ENCODE measurements at places on chromosomes 7 and 10. TPM values are rescaled to one million over a fixed set of nuclear protein-coding genes. Genes with fewer than 3 reads are reported as not detected.
A peak's percentile ranks its signal among the peaks of the same experiment; 100 is the strongest.

GRCh38 chr10:89494575-89494974 is 40.8 kb downstream of the SLC16A12 start:
- DNase-seq: no peak
- no peaks in the 10 kb centered on the region for H3K36me3 ChIP-seq
- H3K27me3 ChIP-seq: peaks cover 5% of the 10 kb centered on the region
- H3K4me1 ChIP-seq: no peaks in the 10 kb centered on the region
- H3K4me3 ChIP-seq: no peak overlapping the region

Gene KCND2
- not detected for polyA plus RNA-seq

DNA sequence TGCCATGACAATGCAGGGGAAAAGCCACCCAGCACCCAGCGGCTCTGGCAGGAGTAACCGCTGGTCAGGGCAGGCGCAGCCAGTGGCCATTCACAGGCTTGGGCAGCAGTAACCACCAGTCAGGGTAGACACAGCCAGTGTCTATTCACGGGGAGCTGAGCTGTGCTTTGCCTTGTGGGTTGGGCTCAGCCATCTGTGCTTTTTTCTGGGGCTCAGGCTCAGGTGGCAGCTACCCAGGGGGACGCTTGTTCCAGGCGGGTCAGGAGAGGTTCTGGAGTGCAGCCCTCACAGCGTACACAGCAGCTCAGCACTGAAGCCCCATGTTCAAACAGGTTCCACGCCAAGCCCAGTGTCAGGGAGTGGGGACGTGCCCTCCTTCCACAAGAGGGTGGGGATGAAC is 28.5 kb downstream of the FOXL3 start:
- H3K27ac ChIP-seq: no peak overlapping the region
- no peaks in the 10 kb centered on the region for H3K36me3 ChIP-seq
- H3K4me3 ChIP-seq: no peak overlapping the region
- H3K27me3 ChIP-seq: peaks cover 3% of the 10 kb centered on the region
- peaks cover 9% of the 10 kb centered on the region for H3K4me1 ChIP-seq
- DNase-seq: no peak

DNA sequence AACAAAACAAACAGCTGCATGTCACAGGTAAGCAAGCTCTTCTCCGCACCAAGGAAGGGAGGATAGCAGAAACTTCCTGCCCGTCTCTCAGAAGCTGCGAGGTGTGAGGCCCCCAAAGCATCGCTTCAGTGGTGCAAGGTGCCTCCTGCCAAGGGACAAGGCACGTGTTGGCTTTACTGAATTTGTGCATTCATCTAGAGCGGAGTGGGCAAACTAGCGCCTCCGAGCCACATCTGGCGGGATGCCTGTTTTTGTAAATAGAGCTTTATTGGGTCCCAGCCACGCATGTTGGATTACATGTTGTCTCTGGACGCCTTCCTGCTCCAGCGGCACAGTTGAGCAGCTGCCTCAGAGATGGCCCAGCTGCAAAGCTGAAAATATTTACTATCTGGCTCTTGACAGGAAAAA is 27.7 kb downstream of the PHYH start:
- no peak overlapping the region for H3K27ac ChIP-seq
- H3K27me3 ChIP-seq: no peaks in the 10 kb centered on the region
- no peaks in the 10 kb centered on the region for H3K4me1 ChIP-seq
- DNase-seq: no peak
- H3K36me3 ChIP-seq: no peaks in the 10 kb centered on the region

DNA sequence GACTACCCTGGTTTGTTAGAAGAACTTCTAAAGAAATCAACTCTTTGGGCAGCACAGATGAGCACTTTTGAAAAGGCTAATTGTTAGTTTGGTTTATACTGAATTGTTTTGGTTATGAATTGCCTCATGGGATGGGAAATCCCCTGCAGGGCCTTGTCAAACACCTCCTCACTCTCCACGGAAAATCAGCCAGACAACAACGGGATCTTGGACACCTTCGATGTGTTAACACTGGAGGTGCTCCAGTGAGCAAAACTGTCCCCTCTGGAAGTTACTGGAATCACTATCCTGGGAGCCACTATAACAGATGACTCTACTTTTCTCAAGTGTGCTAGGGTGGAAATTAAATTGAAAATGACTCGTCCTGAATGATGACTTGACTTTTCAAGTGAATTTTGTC is 38.7 kb downstream of the CDK6 start:
- DNase-seq: no peak
- no peak overlapping the region for H3K27ac ChIP-seq
- no peaks in the 10 kb centered on the region for H3K27me3 ChIP-seq
- no peaks in the 10 kb centered on the region for H3K4me1 ChIP-seq

Gene NUTM2A
- polyA plus RNA-seq: 0.88 TPM

GRCh38 chr7:144110272-144110671 is 889 bp downstream of the OR2A2 start:
- no peaks in the 10 kb centered on the region for H3K36me3 ChIP-seq
- H3K4me1 ChIP-seq: no peaks in the 10 kb centered on the region
- no peak overlapping the region for H3K27ac ChIP-seq
- no peak for DNase-seq
- H3K4me3 ChIP-seq: no peak overlapping the region

Gene SFTPA1
- not detected for polyA plus RNA-seq

DNA sequence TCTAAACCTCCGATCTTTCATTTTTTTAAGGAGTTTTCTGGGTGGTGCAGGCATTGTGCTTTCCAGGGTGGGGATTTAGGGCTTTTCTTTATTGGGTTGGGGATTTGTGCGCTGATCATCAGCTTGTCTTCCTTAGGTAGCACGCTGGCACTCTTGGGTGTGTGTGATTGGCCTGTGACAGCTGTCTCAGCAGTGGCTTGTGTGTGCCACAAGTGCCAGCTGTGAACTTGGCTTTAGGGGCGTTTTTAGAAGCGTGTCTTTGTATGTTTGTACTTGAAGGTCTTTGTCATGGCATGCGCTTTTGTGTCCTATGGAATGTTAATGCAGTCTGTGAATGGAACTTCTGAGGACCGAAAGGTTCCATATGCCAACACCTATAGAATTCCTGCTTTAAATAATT is 788 bp downstream of the AKAP9 start:
- H3K27ac ChIP-seq: peak overlapping the region; percentile 90
- H3K36me3 ChIP-seq: no peaks in the 10 kb centered on the region
- no peaks in the 10 kb centered on the region for H3K27me3 ChIP-seq
- peak overlapping the region; percentile 83 for H3K4me3 ChIP-seq

DNA sequence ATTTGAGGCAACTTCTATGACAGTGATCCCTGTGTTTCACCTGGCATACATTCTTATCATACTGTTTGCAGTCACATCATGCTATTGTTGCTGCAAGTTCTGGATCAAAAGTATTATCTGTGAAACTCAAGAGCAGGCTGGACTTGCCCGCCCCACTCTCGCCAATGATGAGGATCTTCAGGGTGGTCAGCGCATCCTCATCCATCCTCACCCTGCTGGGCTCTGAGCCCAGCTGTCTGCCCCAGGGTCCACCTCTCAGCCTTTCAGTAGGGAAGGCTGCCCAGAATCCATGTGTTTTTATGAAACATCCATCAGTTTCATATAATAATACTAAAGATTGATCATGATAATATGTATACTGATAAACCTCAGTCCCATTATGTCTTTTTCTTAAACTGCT is 55.4 kb upstream of the KIF5B start:
- H3K4me1 ChIP-seq: no peaks in the 10 kb centered on the region
- no peaks in the 10 kb centered on the region for H3K27me3 ChIP-seq
- H3K36me3 ChIP-seq: no peaks in the 10 kb centered on the region

DNA sequence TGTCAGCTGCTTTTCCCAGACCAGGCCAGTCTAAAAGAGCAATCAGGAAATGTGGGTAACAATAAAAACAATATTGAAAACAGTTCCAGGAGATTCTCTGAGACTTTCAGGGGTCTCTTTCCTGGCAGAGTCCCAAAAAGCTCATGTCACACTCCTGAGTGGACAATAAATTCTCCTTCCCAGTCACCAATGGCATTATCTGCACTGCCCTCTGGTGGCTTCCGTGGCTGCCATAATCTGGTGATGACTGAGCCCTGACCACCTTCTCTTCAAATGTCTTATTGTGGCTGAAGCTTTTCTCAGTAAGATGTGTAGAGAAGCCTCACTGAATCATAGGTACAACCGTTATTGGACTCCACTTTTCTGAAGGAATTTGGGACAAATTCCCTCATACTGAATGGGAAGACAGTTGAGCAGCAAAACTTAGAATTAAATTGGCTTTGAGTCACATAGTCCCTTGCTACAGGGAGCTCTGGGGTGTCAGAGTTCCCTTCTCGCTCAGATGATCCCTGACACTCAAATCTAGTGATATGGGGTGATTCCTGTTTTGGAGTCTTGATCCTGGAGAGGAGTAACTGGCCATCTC is 24.4 kb upstream of the ASAH2 start:
- DNase-seq: peak; percentile 58
- H3K4me1 ChIP-seq: no peaks in the 10 kb centered on the region
- H3K36me3 ChIP-seq: no peaks in the 10 kb centered on the region
- no peak overlapping the region for H3K4me3 ChIP-seq

DNA sequence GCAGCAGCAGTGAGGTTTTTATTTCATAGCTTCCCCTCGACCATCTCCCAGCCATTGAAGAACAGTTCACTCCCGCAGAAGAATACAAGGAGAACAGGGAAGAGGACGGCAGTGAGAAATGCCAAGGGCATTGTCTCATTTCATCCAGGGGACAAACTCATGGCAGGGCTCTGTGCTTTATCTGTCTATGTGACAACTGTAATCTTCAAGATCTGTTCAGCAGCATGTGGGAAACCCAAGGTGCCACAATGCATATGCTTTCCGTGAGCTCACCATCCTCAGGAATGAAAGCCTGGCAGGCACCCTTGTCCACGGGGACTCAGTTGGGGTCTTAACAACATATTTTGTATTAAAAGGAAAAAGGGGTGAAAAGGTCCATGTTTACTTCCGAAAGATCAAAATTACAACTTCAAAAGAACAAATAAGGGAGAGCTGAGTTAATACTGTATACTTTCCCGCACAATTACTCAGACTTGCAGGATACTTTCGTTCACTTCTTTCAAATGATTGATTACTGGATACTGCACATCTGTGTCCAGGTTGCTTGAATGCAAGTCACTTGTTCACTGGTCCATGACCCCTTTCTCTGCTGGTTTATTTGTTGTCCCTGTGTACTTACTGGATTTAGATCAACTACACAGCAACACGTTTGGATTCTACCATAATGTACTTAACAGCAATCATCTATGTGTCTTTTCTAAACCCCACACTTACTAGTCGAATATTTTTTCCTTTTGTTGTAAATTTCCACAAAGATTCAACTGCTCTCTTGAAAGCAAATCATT is 90.1 kb upstream of the ATP6V0A4 start:
- no peak overlapping the region for H3K4me3 ChIP-seq
- no peaks in the 10 kb centered on the region for H3K4me1 ChIP-seq
- H3K36me3 ChIP-seq: no peaks in the 10 kb centered on the region
- no peak for DNase-seq

- H3K27me3 ChIP-seq: no peaks in the 10 kb centered on the region
- H3K36me3 ChIP-seq: no peaks in the 10 kb centered on the region
- no peak for DNase-seq
- no peak overlapping the region for H3K27ac ChIP-seq
- H3K4me3 ChIP-seq: no peak overlapping the region
Measured at GRCh38 chr7:51187941-51188340, 128.7 kb downstream of the COBL start.

GRCh38 chr7:24576171-24577025 is 3.1 kb downstream of the PALS2 start:
- H3K36me3 ChIP-seq: no peaks in the 10 kb centered on the region
- H3K4me1 ChIP-seq: peaks cover 29% of the 10 kb centered on the region
- H3K4me3 ChIP-seq: no peak overlapping the region
- H3K27me3 ChIP-seq: no peaks in the 10 kb centered on the region
- H3K27ac ChIP-seq: no peak overlapping the region

DNA sequence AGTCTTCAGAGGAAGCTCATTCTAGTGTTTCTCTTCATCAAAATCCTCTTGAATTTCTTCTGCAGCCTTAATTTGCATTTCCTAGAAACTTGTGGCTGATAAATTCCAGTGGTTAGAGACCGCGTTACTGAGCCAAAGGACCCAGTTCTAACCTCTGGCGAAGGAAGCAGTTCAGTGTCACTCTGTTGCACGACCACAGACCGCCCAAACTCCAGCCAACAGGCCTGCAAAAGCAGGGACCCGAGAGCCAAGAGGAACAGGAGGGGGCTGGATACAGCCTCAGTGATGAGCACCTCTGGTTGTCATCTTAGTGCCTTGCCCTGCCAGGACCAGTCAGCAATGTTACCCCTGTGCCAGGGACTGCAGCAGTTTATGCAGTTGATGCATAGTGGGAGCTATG is 70.0 kb downstream of the AFAP1L2 start:
- no peaks in the 10 kb centered on the region for H3K4me1 ChIP-seq
- DNase-seq: no peak
- no peaks in the 10 kb centered on the region for H3K27me3 ChIP-seq
- H3K4me3 ChIP-seq: no peak overlapping the region
- no peaks in the 10 kb centered on the region for H3K36me3 ChIP-seq

DNA sequence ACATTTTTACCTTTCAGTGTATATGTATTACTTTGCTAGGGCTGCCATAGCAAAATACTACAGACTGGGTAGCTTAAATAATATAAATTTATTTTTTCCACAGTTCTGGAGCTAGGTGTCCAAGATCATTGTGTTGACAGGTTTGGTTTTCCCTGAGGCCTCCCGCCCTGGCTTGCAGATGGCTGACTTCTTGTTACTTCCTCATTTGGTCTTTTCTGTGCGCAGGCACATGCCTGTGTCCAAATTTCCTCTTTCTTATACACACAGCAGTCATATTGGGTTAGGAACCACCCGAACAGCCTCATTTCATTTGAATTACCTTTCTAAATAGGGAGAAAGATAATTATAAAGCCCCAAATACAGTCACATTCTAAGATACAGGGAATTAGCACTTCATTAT is 521.6 kb upstream of the SORCS1 start:
- peak; percentile 74 for DNase-seq
- no peaks in the 10 kb centered on the region for H3K36me3 ChIP-seq
- peaks cover 8% of the 10 kb centered on the region for H3K4me1 ChIP-seq
- H3K27me3 ChIP-seq: no peaks in the 10 kb centered on the region
- peak overlapping the region; percentile 20 for H3K27ac ChIP-seq
- H3K4me3 ChIP-seq: peak overlapping the region; percentile 9

GRCh38 chr7:28808796-28809533 is 149.2 kb downstream of the TRIL start:
- no peaks in the 10 kb centered on the region for H3K36me3 ChIP-seq
- H3K4me1 ChIP-seq: peaks cover 11% of the 10 kb centered on the region
- H3K27me3 ChIP-seq: no peaks in the 10 kb centered on the region
- DNase-seq: peak; percentile 66

DNA sequence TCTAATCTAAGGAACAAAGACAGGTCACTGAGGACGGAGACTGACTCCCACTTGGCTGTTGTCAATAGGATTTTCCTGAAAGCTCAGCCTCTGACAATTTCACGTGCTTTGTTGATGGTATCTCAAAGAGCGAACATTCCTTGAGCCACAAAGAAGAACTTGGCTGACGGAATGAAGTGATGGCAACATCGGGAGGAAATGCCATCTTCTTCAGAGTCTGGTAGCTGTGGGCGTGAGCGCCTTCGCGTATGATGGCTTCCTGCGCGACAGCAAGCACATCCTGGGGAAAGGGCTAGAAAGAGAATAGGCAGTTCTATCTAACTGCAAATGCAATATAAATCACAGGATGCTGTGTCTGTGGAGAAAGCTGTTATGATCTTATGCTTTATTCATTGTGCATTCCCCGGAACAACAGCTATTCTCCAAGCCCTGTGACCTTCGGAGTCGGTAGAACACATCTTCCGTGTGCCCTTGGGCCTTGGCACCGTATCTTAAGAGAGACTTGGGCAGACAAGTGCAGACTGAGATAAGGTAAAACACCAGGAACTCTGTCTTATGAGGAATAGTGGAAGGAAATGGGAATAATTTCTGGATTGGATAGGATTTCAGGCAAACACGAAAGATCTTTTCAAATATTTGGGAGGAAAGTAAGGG is 19.6 kb upstream of the GTPBP4 start:
- no peaks in the 10 kb centered on the region for H3K4me1 ChIP-seq
- no peak overlapping the region for H3K4me3 ChIP-seq
- H3K27me3 ChIP-seq: peaks cover 4% of the 10 kb centered on the region
- no peak overlapping the region for H3K27ac ChIP-seq
- no peaks in the 10 kb centered on the region for H3K36me3 ChIP-seq
- DNase-seq: no peak
